ENCODE measurements at places on chromosomes 4 and X.

- DNase-seq: peak; percentile 44
Measured at GRCh38 chr4:175413561-175413960, 398.5 kb downstream of the GPM6A start.

GRCh38 chr4:121827853-121828252, 4.2 kb upstream of the CCNA2 start:
- DNase-seq: peak; percentile 49

DNA sequence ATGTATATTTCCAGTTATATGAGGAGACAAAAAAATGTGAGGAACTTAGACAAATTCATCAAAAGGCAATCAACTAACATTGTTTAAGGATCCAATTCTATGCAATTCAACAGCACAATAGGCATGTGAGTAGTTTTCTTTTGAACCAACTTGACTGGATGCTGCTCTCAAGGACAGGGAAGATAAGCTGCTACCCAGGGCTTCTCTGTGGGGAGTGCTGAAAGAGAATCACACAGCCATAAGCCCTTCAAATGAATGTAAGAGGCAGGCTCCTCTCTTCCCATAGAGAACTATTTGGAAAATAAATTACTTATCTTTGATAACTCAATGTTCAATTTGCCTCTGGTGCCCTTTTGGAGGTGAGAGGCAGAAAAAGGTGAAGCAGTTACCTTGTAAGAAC, 1413.6 kb downstream of the PCDH7 start:
- no peak for DNase-seq

DNA sequence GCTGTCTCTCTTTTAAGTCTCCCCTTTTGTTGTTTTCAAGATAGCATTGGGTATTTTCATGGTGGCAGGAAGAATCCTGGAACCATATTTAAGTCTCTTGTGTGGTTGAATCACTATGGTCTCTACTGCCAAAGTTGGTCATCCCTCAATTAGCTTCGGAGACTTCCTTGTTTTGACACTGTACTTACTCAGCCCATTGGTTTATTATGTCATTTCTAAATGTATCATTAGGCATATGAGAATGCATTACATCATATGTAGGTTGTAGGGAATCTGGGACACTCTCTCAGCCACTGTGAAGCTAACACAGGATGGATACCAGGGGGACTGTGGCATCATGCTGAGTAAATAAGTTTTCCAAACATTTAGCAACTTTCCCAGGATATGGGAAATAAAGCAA, 211.8 kb downstream of the DTHD1 start:
- no peak for DNase-seq

GRCh38 chr4:147340591-147341120, 140.2 kb upstream of the EDNRA start:
- no peak for DNase-seq

All from fibroblast of skin of scalp (primary cell).